ENCODE measurements at places on chromosomes 16 and 17. TPM values are rescaled to one million over a fixed set of nuclear protein-coding genes. Genes with fewer than 3 reads are reported as not detected.

HERPUD1 gene
- total RNA-seq: 113 TPM

DNA sequence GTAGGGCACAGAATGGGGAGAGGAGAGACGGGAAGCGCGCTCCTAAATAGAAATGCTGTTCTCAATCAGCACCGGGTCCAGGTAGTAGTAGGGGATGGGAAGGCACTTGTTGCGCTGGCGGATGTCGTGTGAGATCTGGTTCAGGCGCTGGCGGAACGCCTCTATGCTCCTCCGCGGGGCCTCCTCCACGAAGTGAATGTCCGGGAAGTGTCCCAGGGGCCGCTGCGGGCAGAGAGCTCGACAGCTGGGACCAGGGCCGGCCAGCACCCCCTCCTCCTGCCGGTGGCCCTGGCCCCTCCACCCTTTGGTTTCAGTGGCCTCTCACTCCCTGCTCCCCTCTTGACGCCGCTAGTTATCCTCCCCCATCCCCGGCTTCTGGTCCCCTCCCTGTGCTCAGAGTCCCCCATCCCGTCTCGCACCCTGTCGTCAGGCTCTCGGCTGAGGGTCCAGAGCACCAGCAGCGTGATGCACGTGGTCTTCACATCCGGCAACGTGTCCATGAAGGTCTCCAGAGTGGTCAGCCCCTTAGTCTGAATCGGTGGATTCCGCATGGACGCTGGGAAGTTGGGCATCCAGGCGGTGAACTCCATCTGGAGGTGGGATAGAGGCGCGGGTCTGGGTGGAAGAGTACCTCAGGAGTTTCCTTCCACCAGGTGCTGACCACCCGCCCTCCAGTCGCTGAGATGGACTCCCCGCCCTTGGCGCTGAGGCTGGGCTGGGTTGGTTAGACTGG lies 14.6 kb downstream of the ALOX12B start:
- DNase-seq: peak; percentile 29
- H3K27ac ChIP-seq: no peak overlapping the region
- no peaks in the 10 kb centered on the region for H3K36me3 ChIP-seq
- peak overlapping the region; percentile 9 for H3K4me3 ChIP-seq
- peaks cover 57% of the 10 kb centered on the region for H3K27me3 ChIP-seq
- H3K4me1 ChIP-seq: peaks cover 21% of the 10 kb centered on the region

- no peak for DNase-seq
- peaks cover 24% of the 10 kb centered on the region for H3K4me1 ChIP-seq
- H3K27me3 ChIP-seq: no peaks in the 10 kb centered on the region
- H3K4me3 ChIP-seq: no peak overlapping the region
- H3K36me3 ChIP-seq: no peaks in the 10 kb centered on the region
These were observed 50.8 kb downstream of the TOM1L2 start for GRCh38 chr17:17921192-17922069.

KRTAP9-8 gene
- not detected for total RNA-seq

RBFOX1 gene
- total RNA-seq: not detected

PYDC1 gene
- not detected for total RNA-seq

DNA sequence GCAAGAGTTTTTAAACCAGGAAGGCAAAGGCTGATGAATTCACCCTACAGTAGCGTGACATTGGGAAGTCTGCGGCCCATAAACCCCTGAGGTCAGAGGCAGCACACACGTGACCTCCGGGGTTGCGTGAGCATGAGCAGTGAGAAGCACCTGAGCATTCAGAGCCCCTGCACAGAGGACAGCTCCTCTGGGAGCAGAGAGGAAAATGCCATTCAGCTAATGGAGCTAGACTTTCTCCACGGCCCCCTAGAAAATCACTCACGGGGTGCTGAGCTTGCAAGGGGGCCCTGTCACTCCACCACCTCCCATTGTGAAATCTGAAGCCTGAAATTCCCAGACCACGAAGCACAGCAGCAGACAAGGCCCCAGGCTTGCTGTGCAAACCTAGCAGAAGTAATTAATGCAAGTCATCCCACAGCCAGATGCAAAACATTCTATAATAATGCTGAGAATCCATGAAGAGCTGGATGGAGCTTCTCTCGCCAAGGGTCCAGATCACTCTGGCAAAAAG lies 114.9 kb upstream of the RCVRN start:
- H3K27me3 ChIP-seq: no peaks in the 10 kb centered on the region
- no peak for DNase-seq
- H3K4me1 ChIP-seq: no peaks in the 10 kb centered on the region
- H3K36me3 ChIP-seq: no peaks in the 10 kb centered on the region

DNA sequence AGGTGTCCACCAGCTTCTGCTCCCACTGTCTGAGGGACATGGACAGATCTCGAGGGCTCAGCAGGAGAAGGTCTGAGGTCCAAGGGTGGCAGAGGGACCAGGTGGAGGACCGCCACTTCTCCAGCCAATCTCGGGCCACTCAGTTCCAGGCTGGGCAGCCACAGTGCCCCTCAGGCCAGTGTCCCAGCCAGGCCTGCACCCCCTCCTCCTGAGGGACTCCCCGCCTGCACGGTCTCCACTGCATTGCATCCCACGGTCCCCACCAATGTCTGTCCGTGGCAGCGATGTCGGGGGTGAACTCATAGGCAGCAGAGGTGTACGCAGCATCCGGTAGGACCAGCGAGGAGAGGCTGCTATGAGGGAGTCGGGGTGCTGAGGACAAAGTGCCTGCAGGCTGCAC lies 64.2 kb upstream of the DOC2B start:
- H3K4me3 ChIP-seq: no peak overlapping the region
- no peaks in the 10 kb centered on the region for H3K36me3 ChIP-seq
- H3K4me1 ChIP-seq: no peaks in the 10 kb centered on the region
- DNase-seq: no peak
- H3K27ac ChIP-seq: no peak overlapping the region

- no peak overlapping the region for H3K27ac ChIP-seq
- no peaks in the 10 kb centered on the region for H3K27me3 ChIP-seq
- H3K36me3 ChIP-seq: no peaks in the 10 kb centered on the region
- H3K4me3 ChIP-seq: no peak overlapping the region
These were observed 217.4 kb upstream of the PSMD7 start for GRCh38 chr16:74079232-74079586.

GRCh38 chr16:13344001-13344400 lies 442.6 kb downstream of the SHISA9 start:
- no peaks in the 10 kb centered on the region for H3K27me3 ChIP-seq
- no peak overlapping the region for H3K27ac ChIP-seq
- no peak overlapping the region for H3K4me3 ChIP-seq
- H3K4me1 ChIP-seq: no peaks in the 10 kb centered on the region
- DNase-seq: no peak

DNA sequence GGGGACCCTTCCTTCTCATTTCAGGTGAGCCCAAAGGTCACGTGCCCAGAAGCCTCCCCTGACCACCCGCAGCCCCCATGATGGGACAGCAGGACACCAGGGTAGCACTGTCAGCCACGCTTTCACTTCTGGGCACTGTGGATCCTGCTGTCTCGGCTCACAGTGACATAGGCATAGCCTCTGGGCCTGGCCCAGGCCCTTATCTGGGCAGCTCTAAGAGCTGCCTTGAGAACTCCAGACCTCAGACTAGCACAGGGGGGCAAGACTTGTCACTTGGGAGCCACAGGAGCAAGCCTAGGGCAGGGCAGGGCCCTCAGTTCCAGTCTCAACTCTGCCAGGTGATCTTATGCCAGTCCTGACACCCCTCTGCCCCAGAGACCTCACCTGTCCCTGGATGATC lies 4.7 kb downstream of the NATD1 start:
- peaks cover 12% of the 10 kb centered on the region for H3K4me1 ChIP-seq
- H3K4me3 ChIP-seq: no peak overlapping the region
- H3K27ac ChIP-seq: no peak overlapping the region
- H3K36me3 ChIP-seq: no peaks in the 10 kb centered on the region
- peaks cover 5% of the 10 kb centered on the region for H3K27me3 ChIP-seq

- H3K4me1 ChIP-seq: peaks cover 7% of the 10 kb centered on the region
- no peak overlapping the region for H3K27ac ChIP-seq
- no peak for DNase-seq
- no peaks in the 10 kb centered on the region for H3K27me3 ChIP-seq
- H3K36me3 ChIP-seq: peaks cover 2% of the 10 kb centered on the region
- H3K4me3 ChIP-seq: no peak overlapping the region
These were observed 31.9 kb downstream of the PDIA2 start for GRCh38 chr16:314795-315299.

DNA sequence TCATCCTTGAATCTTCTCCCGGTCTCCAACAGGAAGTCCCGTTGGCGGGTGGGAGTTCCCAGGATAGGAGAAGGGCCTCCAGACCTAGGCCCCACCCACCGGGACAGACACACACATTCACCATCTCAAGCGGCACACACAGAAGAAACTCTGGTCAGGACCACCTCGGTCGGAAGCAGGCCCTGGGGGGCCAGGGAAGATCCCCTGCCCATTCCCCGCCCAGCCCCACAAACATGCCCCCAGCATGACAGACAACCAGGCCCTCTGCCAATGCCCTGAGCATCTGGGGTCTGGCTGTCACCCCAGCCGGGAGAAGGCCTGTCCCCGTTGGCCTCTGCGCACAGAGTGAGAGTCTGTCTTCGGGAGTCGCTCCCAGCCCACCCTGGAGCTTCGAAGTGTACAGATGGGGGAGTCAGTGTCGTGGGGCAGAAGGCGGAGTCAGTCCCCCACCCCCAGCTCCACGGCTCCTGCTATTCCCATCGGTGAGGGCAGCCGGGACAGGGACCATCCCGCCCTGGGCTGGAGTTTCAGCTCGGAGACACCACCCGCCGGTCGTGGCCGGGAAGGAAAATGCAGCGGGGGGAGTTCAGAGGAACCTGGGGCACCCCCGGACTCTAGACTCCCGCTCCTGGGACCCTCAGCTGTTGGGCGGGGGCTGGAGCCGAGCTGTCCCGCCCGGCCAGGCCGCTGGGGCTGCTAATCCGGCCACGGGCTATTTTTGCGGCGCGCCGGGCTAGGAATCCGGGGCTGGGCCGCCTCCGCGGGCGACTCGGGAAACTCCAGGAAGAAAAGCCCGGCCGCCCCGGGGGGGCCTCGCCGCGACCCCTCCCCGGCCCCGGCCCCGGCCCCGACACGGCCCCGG lies 660 bp downstream of the RHBDF1 start:
- no peak for DNase-seq
- H3K4me3 ChIP-seq: no peak overlapping the region
- H3K27ac ChIP-seq: no peak overlapping the region
- no peaks in the 10 kb centered on the region for H3K36me3 ChIP-seq

CSH2 gene
- total RNA-seq: not detected

DNA sequence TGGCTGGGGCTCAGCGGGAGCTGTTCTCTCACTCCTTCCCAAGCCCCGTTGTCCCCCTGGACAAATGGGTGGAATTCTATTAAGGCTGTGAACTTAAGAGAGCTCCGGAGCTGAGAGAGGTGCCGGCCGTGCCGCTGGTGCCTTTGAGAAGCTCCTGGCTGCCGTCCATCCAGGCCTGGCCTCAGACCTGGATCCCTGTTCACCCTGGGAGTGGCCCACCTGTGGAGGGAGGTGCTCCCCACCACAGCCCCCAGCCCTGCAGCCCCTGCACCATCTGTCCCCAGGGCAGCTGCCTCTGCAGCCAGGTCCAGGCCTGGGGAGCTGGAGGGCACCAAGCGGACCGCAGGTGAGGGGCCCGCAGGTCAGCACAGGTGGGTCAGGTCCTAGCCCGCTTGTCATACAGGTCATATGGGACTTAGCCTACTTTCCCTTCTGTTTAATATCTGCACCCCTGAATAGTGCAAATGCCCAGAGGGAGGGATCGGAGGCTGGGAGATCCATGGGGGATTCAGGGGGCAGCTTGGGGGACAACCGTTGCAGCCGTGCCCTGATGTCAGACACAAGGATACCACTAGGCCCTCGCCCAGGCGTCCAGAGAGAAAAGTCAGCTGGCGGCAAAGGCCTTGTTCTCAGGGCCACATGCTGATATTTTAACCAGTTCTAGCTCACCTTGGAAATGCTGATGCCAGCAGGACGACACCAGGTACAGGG lies 15.2 kb upstream of the METRNL start:
- no peak overlapping the region for H3K4me3 ChIP-seq
- DNase-seq: no peak
- no peaks in the 10 kb centered on the region for H3K36me3 ChIP-seq
- H3K27ac ChIP-seq: no peak overlapping the region

DNA sequence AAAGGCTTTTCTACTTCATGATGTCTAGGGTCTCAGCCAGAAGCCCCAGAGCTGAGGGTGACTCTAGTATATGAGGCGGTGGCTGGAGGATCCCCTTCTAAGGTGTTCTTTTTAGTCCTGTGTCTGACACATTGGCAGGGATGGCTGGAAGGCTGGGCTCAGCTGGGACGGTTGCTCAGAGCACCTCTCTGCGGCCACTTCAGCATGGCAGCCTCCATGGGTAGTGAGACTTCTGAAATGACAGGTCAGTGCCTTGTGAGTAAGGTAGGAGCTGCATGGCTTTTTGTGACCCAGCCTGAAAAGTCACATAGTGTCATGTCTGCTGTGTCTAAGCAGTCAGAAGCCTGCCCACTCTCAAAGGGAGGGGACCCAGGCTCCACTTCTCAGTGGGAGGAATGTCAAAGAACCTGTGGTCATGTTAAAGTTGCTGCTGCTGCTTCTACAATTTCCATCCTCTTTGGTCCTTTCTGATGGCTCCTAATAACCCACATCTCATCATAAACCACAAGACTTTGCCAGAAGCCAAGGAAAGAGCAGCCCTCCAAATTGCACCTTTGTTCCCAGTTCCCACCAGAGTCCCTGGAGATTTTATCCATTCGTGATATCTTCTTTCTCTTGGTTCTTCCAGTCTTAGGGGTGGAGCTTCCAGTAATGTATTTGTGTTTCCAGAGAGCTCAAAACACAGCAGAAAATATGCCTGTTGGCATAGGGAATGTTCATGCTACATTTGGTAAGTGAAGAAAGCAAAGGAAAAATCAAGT lies 15.4 kb upstream of the KCNG4 start:
- H3K27ac ChIP-seq: no peak overlapping the region
- no peaks in the 10 kb centered on the region for H3K36me3 ChIP-seq
- no peak overlapping the region for H3K4me3 ChIP-seq
- no peak for DNase-seq
- H3K27me3 ChIP-seq: peaks cover 12% of the 10 kb centered on the region

GRCh38 chr16:49799172-49799571 lies 56.7 kb downstream of the ZNF423 start:
- H3K36me3 ChIP-seq: no peaks in the 10 kb centered on the region
- no peaks in the 10 kb centered on the region for H3K27me3 ChIP-seq
- no peak overlapping the region for H3K4me3 ChIP-seq

TUFM gene
- total RNA-seq: 125 TPM

ABCA10 gene
- 1.6 TPM for total RNA-seq

All from activated CD4-positive, alpha-beta T cell treated with anti-CD3 and anti-CD28 coated beads, Interleukin-2, amount 10 ng/mL, durations not matched to agents 7 days and 5 days (primary cell).